ENCODE measurements at places on chromosomes 6 and 20.

DNA sequence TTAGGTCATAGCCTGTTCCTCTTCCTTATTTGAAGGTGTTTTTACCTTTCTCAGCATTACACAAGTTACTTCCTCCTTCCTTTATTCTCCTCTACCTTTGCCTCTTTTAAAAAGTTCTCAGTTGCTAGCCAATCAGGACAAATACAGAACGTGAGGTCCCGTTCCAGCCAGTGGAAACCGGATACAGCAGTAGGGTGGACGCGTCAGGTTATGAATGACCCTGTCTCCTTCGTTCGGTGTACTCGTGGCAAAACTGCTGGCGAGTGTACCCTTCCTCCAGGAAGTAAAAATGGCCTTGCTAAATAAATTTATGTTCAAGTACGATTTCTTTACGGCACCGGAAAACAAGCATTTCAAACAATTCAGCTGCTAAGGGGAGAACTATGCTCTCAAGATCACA lies 77.0 kb upstream of the MLN start:
- no peak for DNase-seq

DNA sequence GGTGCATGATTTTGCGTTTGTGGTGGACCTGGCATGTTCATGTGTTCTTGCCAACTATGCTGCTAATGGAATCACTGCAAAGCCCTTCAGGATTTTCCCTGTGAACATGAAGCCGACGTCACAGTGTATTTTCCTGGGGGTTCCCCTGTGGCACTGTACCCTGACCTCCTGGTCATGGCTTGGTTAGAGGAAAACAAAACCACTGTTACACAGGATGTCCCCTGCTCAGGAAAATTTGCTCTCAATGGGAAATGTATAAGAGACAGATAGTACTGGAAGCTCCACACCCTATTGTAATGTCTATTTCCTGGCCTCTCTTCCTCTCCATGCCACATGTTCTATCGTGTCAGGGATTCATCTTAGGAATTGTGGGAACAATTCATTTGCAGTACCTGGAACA lies 19.7 kb downstream of the TSHZ2 start:
- DNase-seq = no peak

DNA sequence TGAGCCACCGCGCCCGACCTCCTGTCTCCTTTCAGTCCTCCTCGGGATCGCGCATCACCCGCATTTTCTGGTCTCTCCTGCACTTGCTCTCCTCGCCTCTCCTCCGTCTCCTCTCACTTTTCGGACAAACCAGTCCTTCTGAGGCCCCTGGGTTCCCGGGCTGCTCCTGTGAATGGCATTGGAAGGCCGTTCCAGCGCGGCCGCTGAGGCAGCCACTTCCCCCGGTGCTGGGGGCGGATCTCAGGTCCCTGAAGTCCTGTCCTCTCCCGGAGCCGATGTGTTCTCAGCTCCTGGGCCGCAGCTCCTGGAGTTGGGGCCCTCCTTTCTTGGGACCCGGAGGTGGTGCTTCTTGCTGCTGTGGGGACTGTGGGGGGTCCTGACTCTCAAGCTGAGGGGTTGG lies 803 bp downstream of the MICB start:
- DNase-seq = no peak

- no peak for DNase-seq
Observed at GRCh38 chr6:124199286-124199685, 395.6 kb downstream of the NKAIN2 start.

DNA sequence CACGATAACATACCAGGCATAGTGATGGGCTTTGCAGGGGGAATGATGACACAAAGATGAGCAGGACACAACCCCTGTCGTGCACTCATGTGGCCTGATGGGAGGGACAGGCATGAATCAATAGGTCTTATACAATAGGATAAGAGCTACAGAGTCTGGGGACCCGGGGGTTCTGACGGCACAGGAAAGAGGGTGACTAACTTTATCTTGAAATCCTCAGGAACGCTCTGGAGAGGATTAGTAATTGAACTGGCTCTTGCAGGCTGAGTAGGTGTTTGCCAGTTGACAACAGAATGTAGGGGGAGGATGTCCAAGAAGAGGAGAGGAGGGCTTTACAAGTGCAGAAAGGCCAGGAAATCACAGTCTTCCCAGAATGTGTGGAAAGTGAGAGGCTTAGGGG lies 219.9 kb upstream of the ECI2 start:
- no peak for DNase-seq

DNA sequence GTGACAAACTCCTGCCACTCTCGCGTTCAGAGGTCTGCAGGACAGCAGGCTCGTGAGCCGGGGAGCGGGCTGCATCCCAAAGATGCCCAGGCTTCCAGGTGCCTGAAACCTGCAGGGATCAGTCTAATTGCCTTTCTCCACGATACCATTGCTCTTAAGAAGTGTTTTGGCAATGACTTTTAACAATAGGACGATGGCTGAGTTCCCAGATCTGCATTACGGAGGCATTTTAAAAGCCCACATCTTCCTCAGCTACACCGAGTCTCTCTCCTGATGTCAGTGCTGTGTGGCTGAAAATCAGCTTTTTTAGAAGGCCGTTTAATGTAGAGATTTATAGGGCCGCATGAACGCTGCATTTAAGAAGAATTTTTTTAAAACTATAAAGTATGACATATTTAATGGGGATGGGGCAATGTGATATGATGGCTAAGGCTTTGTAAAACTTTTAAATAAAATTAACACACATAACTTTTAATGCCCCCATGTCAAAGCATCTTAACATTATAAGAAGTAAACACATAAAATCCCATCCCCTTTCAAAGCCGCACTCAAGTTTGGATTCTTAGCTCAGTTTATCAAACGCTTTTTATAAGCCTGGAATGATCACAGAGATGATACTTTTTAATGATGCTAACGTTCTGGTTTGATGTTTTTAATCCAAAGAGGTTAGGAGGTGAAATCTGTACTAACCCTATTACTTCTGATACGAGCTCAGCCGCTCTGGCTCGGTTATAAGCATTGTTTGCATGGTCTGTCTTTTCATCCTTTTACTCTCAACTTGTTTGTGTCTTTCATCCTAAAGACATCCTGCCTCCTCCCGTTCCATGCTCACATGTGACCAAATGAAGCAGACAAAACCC lies 386.0 kb downstream of the SMOC2 start:
- no peak for DNase-seq

DNA sequence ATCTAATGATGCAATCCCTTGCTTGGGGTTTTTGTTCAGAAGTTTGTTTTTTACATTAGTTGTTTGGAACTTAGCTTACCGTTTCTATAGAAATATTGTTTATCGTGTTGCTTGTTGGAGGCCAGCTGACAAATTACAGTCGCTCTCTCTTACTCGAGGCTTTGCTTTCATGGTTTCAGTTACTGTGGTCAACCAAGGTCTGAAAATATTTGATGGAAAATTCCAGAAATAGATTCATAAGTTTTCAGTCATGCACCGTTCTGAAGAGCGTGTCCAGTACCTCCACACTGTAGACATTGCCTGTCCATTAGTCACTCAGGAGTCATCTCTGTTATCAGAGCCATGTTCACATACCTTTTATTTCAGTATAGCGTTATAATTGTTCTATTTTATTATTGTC lies 47.9 kb downstream of the DEK start:
- no peak for DNase-seq

GRCh38 chr20:57708694-57709673 lies 831 bp downstream of the PMEPA1 start:
- DNase-seq = no peak

- no peak for DNase-seq
Observed at GRCh38 chr20:5480824-5481600, 164.3 kb upstream of the PROKR2 start.

- no peak for DNase-seq
Observed at GRCh38 chr6:43088654-43089056, 12.5 kb downstream of the PTK7 start.

All from right atrium auricular region (tissue), 2 donors.